ENCODE measurements at places on chromosomes 3 and 15.

GRCh38 chr3:77191014-77191413 lies 151.1 kb downstream of the ROBO2 start:
- no peak for DNase-seq

GRCh38 chr3:87949189-87949878 lies 109.5 kb downstream of the CGGBP1 start:
- no peak for DNase-seq

GRCh38 chr15:39581793-39582285 lies 960 bp downstream of the THBS1 start:
- no peak for DNase-seq

DNA sequence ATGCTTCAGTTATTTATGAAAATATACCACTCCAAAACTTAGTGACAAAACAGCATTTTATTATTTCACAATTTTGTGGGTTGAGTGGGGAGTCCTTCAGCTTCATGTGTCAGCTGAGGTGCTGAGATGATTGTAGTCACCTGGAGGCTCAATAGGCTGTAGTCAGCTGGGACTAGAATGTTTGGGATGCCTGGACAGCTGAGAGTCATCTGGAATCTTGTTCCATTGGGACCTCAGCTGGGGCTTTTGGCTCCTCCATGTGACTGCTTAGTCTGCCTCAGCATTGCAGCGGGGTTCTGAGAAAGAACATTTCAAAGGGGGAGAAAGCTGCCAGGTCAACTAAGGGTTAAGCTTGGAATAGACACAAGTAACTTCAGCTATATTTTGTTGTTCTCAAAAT lies 13.4 kb downstream of the STT3B start:
- no peak for DNase-seq

DNA sequence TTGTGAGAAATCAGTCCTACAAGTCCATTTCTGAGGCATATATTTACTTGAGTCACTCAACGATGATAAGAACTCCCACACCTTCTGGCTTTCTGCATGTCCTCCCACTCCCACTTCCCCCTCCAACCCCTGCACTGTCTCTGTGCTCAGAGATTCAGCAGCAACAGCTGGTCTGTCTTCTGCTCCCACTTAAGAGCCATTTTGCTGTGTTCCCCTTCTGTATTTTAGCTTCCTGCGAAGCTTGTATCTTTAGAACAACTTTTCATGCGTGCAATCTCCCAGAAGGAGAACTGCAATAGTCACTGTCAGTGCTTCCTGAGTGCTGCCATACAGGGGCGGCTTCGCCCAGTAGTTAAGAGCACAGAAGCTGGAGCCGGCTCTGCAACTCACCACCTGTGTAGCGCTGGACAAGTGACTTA lies 90.0 kb upstream of the SPATA12 start:
- DNase-seq: no peak

- DNase-seq: no peak
These were observed 451.5 kb upstream of the NECTIN3 start for GRCh38 chr3:110620118-110620517.

DNA sequence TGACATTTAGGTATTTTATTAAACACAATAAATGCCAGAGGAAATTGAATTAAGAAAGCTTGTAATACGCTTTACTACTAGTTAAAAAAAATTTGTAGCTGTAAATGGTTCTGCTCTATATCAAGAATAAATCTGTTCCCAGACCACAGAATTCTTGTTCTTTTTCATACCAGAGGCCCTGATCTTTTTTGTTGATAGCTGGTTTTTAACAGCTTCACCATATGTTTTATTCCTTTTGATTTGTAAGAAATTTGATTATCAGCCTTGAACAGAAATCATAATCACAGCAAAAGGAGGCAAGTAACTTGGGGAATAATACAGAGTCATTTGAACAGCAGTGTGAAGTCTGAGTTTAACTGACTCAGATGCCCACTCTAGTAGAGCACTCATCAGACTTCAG lies 202.7 kb downstream of the CNTN4 start:
- no peak for DNase-seq

- no peak for DNase-seq
These were observed 13.4 kb upstream of the MBNL1 start for GRCh38 chr3:152255290-152255689.

DNA sequence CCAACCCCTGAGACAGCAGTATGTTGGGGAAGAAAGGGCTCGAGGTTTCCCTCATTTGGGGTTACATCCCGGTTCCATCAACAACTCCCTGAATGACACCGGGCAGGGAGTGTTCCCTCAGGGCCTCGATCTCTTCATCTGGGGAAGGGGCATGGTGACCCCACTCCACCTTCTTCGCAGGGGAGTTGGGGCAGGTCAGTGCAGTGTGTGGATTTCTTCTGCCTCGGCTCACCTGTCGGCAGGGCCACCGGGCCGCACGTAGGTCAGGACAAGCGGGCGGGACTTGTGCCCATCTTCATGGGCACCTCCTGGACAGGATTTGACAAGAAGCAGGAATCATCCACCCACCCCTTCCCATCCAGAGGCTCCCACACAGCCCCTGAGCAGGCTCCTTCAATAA lies 17.4 kb downstream of the GRIP2 start:
- DNase-seq: no peak

DNA sequence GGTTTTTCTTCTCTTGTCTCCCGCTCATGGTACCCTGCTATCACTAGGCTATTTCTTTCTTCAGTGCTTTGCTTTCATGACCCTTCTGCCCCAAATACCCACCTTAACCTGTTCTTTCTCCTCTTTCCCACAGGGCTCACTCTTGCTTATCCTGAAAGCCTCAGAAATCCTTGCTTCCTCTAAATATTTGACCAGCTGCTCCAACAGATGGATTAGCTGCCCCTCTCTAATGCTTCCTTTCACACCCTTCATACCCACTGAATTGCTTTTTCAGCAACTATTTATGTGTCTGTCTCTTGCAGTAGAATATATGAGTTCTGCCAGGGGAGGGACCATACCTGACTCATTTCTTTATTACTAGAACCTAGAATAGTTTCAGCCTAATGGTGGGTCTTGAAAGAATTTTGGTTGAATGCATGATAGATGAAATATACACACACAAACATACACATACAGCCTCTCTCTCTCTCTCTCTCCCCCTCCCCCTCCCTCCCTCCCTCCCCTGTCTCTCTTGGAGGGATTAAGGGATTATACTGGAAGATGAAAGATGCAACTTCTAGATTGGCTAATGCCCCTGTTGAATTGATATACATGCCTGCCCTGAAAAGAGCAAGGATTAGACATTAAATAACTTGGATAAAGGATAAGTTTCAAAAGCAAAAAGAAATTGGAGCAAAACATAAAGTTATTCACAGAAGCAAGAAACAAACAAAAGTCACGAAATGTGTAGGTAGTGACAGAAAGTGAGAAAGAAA lies 95.0 kb upstream of the GADL1 start:
- no peak for DNase-seq

GRCh38 chr3:45538641-45538986 lies 55.9 kb upstream of the LIMD1 start:
- no peak for DNase-seq

- DNase-seq: no peak
These were observed 28.4 kb downstream of the SMAD6 start for GRCh38 chr15:66730168-66731021.

DNA sequence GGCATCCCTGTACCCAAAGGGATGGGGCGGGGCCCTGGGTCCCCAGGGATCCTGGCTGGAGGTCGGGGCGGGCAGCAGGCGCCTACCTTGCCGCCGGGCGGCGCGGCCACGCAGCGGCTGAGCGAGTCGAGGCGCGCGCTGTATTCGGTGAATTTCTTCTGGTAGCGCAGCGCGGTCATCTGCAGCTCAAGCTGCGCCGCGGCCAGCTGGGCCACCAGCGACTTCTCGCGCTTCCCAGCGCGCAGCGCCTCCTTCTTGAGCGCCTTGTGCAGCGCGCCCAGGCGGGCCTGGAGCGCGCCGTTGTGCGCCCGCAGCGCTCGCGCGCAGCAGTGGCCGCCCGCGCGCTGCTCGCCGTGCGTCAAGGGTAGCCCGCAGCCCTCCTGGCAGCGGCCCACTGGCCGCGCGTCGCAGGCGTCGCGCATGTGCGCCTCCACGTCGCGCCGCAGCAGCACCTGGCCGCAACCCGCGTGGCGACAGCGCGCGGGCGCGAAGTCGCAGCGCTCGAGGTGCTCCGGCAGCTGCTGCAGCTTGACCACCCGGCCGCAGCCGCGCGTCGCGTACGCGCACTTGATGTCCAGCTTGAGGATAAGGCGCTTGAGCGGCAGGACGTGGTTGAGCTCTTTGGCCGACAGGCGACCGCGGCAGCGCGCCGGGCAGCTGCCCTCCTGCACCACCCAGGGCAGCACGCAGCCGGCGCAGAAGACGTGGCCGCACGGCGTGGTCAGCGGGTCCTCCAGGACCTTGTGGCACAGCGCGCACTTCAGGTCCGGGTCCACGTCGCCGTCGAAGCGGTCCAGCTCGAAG lies 522 bp downstream of the PDZRN3 start:
- no peak for DNase-seq
